ENCODE measurements at places on chromosomes 2 and 18.

DNA sequence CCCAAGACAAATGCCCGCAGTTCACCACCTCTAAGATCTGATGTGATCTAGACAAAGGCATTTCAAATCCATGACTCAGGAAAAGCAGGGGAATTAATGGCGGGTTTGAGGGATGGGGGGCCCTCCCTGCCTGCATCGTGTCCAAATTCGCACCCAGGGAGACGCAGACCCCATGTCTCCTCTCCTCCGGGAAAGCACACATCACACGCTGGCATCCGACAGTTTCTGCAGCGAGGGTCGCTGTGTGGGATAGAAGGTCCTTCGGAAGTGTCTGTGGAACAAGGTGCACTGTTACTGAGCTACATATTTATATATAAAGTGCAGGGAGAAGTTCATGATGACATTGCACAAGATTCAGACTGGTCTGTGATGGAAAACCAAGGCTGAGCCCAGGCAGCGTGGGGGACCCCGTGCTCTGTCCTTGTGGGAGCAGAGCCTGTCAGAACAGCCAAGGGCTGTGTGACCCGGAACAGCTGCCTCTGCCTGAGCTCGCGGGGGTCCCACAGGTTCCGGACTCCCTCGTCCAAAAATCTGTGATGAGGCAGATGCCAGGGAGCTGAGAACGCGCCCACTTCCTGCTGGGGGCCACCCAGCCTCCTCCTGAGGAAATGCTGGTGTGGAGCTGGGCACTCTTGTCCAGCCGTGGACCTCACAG lies 82.3 kb upstream of the CTDP1 start:
- DNase-seq, result no peak

DNA sequence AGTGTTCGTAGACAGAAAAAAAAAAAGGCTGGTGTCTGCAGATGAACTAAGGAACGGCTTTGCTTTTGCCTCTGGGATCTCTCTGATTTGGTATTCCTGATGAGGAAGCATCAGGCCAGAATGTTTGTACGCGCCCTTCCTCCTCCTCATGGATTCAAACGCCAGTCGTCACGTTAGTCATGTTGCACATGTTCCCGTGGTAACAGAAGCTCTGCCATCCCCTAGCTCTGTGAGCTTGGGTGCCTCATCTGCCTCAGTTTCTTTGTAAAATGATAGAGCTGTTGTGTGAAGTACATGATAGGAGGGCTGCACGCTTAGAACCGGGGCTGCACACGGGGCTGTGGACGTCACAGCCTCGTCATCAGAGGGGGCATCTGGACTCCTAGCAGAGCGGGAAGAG lies 47.0 kb downstream of the TSHZ1 start:
- no peak for DNase-seq

- no peak for DNase-seq
These were observed 242.5 kb downstream of the AFF3 start for GRCh38 chr2:99899882-99900281.

DNA sequence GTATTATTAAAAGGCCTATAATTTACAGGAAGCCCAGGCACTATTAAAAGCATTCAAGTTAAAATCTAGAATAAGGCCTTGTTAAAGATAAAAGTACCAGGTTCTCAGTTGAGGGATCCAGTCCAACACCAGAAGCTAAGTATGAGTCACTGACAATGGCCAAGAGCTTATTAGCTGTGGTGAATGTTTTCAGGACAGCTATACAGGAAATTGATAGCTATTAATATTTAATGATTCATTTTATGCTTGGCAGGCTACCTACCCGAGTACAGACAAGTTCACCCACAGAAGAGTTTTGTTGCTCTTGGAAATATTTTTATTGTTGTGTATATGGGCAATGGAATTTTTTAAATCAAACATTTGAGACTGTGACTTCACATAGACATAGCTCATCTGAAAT lies 729.6 kb upstream of the ZNF804A start:
- no peak for DNase-seq
